ENCODE measurements at places on chromosomes 2 and 18. TPM values are rescaled to one million over a fixed set of nuclear protein-coding genes. Genes with fewer than 3 reads are reported as not detected.

The C18orf32 gene
- 22.4 TPM for total RNA-seq

The GAREM1 gene
- 5.6 TPM for total RNA-seq

The PLB1 gene
- total RNA-seq: not detected

The CFAP221 gene
- total RNA-seq: 0.23 TPM

The OTOS gene
- not detected for total RNA-seq

The ERBB4 gene
- total RNA-seq: 1.4 TPM

The BCS1L gene
- 16.9 TPM for total RNA-seq

The VSNL1 gene
- total RNA-seq: 102 TPM

Measured in GM23338 (cell line).